ENCODE measurements at places on chromosomes 4 and X. TPM values are rescaled to one million over a fixed set of nuclear protein-coding genes. Genes with fewer than 3 reads are reported as not detected.

DNA sequence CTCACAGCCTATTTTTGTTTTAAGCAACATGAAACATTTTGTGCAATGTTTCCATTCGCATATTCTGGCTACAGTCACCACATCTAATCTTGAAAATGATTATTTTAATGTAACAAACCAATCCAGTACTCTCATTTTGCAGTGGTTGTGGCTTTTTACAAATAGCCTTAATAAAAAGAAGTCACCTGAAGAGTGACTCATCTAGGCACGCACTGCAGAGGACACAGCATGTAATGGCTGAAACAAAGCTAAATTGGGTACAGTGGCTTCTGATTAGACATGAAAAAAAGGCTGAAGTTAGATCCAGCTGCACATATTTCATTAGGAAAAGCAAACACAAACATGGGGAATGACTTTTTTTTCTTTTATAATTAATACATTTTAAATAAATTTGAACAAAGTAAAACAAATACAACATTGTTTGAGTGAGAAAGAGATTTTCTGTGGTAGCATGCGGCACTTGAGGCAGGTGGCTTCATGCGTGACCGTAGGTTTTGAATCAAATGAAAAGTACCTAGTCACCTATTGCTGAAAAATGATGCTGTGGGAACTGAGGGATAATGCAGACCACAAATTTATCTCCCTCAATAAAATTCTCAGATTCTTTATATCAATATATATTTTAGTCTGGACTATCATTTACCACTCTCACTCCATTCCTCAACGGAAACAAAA, 240.8 kb upstream of the DDX53 start:
- DNase-seq = no peak

- no peak for DNase-seq
These were observed 9.0 kb upstream of the MAGEA8 start for GRCh38 chrX:149871940-149872339.

Gene CD38
- 3.2 TPM for polyA plus RNA-seq

- peak; percentile 4 for DNase-seq
These were observed 204.8 kb upstream of the CT83 start for GRCh38 chrX:116667346-116668134.

Gene GPR173
- polyA plus RNA-seq = 6.8 TPM

DNA sequence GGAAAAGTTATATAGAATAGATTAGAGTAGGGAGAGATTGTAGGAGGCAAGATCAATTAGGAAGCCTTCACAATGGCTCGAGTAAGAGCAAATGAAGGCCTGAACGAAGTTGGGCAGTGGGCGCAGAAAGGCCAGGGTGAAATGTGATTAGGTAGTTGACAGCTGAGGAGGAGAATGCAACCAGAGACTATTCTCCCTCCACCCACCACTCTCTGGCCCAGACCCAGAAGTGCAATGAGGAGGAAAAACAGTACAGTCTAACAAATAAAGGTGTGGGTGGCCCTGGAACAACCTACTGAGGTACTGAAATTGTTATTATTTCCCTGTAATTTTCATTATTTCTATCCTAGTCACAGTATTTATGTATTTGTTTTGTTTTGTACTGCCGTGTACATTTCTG, 176.7 kb downstream of the SLC39A8 start:
- DNase-seq = no peak

Gene ANK2
- 294 TPM for polyA plus RNA-seq

- DNase-seq = no peak
These were observed 17.2 kb downstream of the GPR174 start for GRCh38 chrX:79161655-79162054.

DNA sequence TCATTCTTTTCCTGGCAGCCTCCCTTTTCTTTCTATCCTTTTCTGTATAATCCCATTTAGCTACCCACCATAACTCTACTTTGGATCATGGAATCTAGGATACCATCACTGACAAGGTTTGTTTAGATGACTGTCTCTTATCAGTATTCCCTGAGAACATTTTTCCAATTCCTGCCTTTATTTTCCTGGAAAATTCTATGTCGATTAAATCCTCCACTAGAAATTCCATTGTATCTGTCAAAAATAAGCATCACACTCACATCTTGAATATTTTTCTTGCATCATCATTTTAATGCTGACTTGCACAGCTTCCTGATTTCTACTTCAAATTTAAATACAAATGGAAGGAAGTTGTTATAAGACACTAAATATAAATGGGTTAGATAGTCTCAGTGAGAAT, 20.2 kb downstream of the TRIM2 start:
- no peak for DNase-seq

GRCh38 chrX:23327104-23327503, 7.5 kb upstream of the PTCHD1 start:
- DNase-seq = no peak

GRCh38 chr4:26136615-26137014, 184.2 kb upstream of the RBPJ start:
- no peak for DNase-seq

DNA sequence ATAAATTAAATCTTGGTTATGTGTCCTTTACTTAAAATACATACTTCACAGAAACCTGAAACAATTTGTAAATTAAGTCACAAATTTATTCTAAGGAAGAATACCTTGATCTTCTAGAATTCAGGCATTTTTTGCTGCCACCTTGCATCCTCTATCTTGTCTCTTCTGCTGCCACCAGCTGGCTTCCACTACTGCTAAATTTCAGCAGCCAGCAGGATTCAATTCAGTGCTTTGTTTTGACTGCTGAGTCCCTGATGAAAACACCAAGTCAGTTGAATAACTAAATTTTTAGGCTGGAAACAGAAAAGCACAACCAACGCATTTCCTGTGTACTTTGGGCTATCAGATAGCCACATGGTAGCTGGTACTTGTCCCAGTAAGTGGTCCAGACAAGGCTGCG, 2.4 kb upstream of the MBTPS2 start:
- no peak for DNase-seq

DNA sequence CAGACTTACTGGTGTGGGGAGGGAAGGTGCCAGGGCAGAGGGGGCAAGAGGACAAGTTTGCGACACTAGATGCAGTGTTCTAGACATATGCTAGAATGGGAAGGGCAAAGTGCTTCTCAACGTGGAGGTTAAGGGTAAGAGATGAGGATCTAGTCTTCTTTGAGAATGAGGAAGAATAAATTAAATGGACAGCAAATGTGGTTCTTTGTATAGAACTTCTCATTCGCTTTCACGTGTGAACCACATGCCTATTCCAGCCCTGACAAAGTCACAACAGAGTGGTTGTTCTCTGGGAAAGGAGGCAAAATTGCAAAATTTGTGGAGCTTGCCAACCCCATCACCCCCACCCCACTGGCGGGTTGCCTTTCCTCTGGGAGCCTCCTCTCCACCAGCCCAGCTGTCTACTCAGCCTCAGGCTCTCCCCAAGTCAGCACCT, 1.5 kb upstream of the ANXA5 start:
- DNase-seq = no peak

Gene OPN1MW2
- not detected for polyA plus RNA-seq

Gene TIGD4
- polyA plus RNA-seq = 5.8 TPM

- DNase-seq = peak; percentile 77
These were observed 29.6 kb upstream of the HCCS start for GRCh38 chrX:11081511-11081910.

DNA sequence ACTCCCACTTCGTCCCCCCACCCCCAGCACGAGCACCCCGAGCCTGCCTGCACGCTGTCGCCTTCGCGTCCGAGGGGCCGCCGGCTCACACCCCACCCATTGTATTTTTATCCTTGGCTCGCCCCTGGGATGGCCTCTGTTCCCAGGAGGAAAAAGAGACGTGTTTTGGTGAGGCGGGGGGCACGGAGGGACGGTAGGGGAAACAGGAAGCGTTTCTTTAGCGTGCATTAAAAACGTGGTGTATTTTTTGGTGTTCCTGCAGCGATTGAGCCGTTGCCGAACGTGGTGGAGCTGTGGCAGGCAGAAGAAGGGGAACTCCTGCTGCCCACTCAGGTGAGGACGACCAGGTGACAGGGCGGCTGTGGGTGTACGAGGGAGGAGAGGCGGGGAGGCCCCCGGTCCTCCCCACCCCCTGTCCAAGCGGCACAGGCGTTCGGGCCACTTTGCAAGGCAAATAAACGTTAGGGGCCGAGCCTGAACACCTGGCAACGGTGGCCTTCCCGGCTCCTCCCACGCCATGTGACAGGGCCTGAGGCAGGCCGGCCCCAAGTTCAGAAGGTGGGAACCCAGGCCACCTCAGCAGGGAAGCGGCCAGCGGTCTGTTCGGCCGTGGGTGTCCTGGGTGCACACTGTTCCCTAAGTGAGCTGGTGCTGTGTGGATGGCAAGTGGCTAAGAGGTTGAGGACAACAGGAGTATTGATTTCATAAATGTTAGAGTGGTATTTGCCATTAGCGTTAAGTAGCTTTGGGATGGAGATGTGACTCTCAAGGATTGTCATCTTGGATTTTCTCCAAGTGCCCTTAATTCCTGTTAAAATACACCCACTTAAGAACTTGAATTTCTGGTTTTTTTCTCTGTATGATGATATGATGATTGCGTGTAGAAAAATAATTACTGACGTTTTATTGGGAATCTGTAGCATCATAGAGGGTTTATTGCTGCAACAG, 1.1 kb downstream of the TMEM131L start:
- no peak for DNase-seq
